ENCODE measurements at places on chromosomes 1 and 21. TPM values are rescaled to one million over a fixed set of nuclear protein-coding genes. Genes with fewer than 3 reads are reported as not detected.

DNA sequence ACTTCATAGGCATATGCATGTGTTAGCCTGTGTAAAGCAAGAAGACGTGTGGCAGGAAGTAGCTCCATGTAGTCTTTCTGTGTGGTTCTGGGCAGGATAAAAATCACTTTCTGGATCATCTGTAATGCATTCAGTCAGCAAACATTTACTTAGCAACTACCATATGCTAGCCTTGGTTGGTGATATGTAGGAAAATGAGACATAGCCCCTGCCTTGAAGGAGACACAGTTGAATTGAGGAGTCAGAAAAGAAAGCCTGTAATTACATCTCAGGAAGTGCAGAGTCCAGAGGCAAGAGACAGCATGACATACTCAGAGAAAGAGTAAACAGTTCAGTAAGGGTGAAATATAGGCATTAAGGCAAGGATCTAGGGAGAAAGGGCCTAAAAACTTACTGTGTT lies 38.5 kb downstream of the DAB1 start:
- DNase-seq: no peak

GRCh38 chr1:3530086-3530925 lies 75.8 kb downstream of the ARHGEF16 start:
- DNase-seq: no peak

The FNDC5 gene
- not detected for polyA plus RNA-seq

DNA sequence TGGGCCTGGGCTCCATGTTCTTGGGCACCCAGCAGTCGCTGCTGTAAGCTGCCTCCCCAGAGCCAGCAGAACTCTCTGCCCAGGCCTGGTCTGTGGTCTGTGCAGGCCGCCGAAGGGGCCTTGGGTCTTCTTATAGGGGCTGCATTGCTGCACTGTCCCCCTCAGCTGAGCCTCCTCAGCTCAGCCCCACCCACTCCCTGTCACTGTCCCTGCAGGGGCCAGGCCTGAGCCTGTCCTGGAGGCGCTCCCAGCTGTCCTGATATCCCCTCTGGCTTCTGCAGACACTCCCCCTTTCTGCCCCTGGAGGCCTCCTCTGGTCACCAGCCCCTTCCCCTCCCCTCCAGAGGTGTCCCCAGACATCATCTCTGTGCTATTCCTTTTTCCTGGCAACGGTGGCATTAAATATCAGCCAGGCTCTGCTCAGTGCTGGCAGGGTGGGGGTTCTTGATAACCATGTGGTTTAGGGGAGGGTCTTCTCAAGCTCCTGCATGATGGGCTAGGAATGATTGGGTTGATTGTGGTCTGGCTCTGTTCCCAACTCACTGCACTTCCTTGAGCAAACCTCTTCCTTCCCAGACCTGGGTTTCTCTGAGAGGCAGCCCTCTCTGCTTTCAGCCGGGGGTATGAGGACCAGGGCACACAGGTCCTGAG lies 3.7 kb upstream of the FOXO6 start:
- no peak for DNase-seq

DNA sequence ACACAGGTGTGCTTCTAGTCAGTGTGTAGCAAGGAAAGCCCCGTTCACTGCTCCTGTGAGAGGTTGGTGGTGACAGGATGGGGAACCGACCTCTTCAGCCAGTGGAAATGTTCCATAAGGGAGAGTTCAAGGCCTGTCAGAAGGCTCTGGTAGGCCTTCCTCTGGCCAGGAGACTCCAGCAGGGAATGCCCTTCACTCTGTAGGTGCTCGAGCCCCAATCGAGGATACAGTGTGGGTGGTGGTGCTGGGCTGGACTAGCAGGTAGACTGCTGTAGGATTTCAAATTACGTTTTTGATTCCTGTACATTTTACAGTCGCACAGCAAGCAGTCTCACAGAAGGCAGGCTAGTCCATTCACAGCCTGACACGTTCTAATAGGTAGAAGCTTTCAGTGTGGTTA lies 37.8 kb downstream of the NCF2 start:
- no peak for DNase-seq

The GBP5 gene
- polyA plus RNA-seq: 10.7 TPM

The NFASC gene
- not detected for polyA plus RNA-seq

The TMEM81 gene
- polyA plus RNA-seq: 0.51 TPM

- no peak for DNase-seq
These were observed 49.6 kb downstream of the CD58 start for GRCh38 chr1:116521186-116521585.

DNA sequence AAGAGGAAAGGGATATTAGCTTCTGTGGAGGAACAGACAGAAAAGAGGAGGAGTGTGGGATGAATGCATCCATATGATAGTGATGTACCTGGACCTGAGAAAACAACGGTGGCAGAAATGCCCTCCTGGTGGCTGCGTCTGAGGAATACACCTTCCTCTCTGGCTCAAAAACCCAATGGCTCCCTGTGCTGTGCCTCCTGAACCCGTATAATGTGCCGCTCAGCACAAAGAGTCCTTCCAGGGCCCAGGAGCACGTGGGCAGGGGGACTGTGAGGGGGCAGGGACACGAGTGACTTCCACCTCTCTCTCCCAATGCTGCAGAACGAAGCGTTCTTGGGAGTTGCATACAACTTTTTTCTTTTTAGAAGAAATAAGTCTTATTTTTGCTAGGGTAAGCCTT lies 31.2 kb downstream of the IRF2BP2 start:
- DNase-seq: no peak

DNA sequence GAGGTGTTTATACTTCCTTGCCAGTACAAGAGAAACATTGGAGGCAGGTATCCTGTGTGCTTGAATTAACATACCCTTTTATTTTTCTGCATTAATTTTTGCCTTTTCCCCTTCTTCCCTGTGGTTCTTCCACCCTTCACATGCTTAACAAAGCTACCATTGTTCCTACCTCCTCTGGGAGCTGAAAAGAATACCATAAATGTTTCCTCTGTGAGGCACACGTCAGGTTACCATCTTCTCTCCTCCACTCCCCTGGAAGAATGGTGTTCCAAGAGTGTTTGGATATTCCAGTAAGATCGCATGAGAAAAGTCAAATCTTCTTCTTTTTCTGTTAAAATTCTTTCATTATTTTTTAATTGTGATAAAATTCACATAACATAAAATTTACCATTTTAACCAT lies 74.6 kb upstream of the MARK1 start:
- no peak for DNase-seq

The PTPN22 gene
- polyA plus RNA-seq: 43.4 TPM

DNA sequence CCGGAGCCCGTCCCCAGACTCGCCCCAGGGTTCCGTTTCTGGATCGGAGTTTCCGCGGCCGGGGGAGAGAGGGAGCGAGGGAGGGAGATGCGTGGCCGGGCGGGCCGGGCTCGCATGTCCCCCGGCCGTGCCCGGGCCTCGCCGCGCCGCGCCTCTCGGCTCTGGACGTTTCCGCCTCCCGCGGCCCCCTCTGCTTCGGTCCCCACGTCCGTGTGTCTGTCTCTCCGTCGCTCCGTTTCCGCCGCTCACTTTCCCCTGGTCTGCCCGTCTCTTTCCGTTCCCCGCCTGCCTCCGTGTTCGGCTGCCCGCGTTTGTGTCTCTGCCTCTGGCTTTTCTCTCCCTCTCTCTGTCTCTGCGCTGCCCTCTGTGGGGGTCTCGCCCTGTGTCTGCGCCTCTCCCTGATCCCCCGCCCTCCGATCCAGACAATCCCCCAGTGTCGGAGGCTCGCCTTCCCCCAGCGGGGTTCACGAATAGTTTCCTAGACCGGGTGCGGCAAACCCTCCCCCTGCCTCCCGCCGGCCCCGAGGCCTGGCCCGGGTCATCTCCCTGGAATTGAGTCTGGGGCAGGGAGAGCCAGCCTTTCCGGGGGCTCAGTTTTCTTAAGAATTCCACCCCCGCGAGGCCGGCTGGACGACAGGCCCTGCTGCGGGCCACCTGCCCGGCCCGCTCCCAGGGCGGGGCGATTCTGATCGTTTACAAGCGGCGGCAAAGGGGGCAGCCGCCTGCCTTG lies 735 bp downstream of the NBL1 start:
- no peak for DNase-seq

The HMGCS2 gene
- polyA plus RNA-seq: not detected

The CD1B gene
- polyA plus RNA-seq: not detected

DNA sequence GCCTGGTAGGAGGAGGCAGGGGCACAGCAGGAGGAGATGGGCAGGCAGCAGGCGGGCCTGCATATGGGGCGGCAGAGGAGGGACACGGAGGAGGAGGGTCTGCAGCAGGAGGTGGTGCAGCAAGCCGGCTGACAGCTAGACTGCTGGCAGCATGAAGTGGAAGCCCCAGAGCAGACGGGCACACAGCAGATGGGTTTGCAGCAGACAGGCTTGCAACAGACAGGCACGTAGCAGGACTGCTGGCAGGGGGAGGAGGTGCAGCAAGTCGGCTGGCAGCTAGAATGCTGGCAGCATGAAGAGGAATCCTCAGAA lies 615 bp downstream of the KRTAP10-5 start:
- DNase-seq: no peak
